ENCODE measurements at places on chromosomes 2 and 18.
A peak's percentile ranks its signal among the peaks of the same experiment; 100 is the strongest.

- no peak for DNase-seq
Observed at GRCh38 chr2:62506421-62506750, 391 bp upstream of the TMEM17 start.

DNA sequence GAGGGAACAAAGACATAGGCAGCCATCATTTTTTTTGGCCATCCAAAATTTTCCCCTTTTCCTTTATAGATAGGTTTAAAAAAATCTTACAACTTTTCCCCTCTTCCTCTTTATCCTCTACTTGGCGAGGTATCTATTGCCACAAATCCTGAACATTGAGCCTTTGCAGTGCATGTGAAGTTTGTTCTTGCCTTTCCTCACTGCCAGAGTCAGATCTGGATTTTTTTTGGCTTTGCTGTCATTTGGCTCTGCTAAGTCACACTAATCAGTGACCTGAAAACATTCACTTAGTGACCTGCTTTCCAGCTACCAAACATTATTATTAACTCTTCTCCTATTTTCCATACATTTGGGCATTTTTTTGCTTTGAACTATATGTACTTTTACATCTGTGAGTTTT lies 249.2 kb upstream of the ZSWIM2 start:
- DNase-seq = no peak

DNA sequence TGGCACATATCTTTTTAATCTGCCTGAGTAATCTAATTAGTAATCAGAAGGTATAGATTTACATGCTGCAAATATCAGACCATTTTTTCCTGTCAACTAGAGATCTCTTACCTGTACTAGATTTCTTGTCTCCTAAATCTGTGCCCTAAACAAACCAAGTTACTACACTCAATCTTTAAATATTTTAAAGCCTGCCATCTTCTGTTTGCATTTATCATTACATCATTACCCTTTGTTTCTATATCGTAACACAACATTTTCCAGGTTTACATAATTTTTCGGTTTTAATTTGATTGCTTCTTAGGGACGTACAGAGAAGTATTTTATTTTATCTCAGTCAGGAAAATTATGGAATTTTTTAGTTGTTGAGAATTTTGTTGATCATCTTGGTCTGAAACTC lies 25.7 kb downstream of the PSMA8 start:
- no peak for DNase-seq

GRCh38 chr2:39483534-39483933 lies 46.4 kb upstream of the MAP4K3 start:
- DNase-seq = no peak

DNA sequence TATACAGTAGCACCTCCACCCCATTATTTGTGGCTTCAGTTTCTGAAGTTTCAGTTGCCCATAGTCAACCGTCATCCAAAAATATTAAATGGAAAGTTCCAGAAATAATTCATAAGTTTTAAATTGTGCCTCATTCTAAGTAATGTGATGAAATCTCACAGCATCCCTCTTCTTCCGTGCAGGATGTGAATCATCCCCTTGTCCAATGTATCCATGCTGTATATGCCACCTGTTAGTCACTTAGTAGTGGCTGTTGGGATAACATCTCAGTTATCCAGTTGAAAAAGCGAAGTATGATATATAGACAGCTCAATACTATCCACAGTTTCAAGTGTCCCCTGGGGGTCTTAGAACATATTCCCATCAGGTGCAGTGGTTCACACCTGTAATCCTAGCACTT lies 119.1 kb upstream of the OTX1 start:
- peak; percentile 15 for DNase-seq

GRCh38 chr18:37294951-37295350 lies 270.6 kb downstream of the CELF4 start:
- DNase-seq = peak; percentile 28

DNA sequence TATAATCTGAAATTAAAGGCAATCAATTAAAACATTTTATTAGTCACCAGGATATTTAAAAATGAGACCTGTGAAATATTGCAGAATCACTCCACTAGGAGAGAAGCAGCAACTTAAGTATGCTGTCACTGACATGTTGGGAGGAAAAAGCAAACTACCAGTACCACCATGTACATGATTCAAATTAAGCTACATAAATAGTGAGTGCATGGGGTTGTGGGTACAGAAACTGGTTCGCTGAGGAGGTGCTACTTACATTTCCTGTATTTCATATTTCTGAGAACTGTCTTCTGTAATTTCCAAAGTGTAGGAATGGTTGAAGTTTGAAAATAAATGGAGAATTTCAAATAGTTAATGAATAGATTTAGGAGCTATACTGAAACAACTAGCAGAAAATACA lies 7.9 kb upstream of the NR4A2 start:
- no peak for DNase-seq

- peak; percentile 10 for DNase-seq
Observed at GRCh38 chr2:21793461-21793860, 669.7 kb downstream of the TDRD15 start.

DNA sequence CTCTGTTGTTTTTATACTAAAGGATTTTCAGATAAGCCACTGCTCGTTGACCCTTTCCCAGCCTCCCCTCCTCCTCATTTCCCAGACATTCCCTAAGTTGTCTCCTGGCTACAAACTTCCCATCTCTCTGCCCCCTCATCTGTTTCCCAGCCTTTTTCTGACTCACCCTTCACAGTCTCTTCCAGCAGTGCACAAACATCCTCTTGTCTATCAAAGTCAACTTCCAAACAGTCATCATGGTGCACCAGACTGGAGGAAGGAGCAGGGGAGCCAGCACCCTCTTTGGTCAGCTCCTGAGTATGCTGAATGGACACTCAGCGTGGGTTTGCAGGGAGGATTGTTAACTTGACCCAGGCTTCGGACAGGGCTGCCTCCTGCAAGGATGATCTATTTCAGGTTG lies 26.6 kb upstream of the SPRED2 start:
- peak; percentile 85 for DNase-seq

DNA sequence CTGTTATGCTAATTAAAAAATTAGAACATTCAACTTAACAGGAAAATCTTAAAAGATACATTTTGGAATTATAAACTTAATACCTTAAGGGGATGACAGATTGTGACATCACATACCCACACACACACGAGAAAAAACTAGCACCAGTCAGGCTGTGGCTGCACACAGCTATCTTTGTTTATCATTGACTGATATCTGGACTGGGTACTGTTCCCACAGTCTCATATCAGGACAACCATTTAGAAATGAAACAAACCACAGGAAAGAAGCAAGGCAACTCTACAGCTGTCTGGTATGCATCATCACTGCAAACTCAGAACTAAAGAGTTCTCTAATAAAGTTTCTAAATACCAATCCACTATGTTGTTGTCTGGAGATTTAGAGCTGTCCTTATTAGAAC lies 210.9 kb upstream of the SMAD7 start:
- DNase-seq = peak; percentile 53

DNA sequence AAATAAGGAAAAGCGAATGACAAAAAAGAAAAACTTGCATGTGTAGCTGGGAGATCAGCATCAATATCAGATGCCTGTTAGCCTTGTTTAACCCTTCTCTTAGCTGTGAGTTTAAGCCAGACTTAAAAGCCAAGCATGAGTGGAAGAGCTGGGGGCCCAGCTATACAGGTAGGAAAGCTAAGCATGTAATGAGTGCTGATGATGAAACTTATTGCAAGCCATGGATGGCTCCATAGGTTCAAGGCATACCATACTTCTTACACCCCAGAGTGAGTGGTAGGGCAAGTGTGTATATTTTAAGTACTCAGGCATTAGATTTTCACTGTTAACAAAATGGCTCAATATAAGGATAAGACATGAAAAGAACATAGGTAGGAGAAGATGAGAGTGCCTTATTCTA lies 28.0 kb downstream of the RBBP8 start:
- DNase-seq = peak; percentile 19

GRCh38 chr18:23908827-23909226 lies 105.7 kb upstream of the TTC39C start:
- DNase-seq = no peak

DNA sequence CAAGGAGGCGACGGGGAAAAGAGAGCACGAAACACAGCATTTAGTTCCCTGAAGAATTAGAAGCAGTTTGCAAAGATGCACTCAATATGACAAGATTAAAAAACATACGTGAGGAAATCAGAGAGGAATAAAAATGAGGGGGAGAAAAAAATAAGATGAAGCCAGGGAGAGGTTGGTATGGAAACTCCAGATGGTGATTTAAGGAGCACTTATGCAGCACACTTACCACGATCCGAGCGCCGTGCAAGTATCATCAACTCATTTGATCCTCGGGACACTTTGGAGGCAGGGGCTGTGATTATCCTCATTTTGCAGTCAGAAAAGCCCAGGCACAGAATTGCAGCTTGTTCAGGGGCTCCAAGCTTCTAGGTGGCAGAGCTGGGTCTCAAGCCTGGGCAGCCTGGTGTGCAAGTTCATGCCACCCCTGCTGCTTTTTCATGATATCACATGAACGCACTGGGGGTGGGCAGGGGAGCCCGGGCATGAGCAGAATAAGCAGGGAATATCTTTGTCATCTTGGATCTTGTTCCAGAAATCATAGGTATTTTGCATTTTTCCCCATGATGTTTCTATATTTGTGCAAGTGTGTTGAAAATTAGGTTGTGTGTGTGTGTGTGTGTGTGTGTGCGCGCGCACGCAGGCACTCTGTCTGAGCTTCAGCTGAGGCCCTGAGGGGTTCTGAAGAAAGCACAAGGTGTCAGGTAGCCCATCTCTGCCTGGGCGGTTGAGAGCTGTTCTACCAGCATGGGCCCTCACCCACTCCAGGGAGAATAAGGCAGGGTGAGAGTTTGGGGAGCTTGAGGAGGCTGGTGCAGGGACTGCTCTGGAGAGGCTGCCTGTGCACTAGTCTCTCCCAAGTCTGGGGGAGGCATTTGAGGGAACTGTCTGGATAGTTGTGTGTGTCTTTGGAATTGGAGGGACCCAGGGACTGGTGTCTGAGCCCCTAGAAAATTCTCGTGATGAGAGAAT lies 25.0 kb upstream of the PDIA6 start:
- no peak for DNase-seq

Data from fibroblast of skin of right biceps (primary cell).